ENCODE measurements at places on chromosomes 6 and 20.

- DNase-seq: no peak
Observed at GRCh38 chr6:83462524-83462923, 31.7 kb upstream of the ME1 start.

DNA sequence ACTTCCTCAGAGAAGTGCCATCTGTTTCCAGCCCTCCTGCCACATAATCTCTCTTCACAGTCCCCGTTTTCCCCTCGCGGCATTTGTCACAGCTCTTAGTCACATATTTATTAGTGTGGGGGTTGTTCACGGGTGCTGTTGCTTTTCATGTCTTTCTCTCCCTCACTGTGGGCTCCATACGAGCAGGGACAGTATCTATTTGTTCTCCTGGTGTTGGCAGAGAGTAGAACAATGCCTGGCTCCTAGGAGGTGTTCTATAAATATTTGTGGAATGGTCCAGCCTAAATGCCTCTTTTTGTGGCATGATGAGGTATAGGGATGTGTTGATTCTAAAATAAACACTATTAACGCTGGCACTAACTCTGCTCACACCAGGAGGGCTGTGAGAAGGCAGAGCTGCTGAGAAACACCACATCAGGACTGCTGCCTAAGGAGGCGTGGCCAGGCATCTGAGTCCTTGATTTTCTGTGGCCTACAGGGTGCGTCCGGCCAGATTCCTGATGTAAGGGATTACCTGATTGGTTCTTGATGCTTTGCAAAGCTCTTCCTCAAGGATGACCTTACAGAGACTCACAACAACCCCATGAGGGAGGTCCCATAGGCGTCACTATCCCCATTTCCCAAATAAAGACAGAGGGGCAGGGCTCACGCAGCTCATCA lies 219.8 kb upstream of the ARID1B start:
- DNase-seq: no peak

DNA sequence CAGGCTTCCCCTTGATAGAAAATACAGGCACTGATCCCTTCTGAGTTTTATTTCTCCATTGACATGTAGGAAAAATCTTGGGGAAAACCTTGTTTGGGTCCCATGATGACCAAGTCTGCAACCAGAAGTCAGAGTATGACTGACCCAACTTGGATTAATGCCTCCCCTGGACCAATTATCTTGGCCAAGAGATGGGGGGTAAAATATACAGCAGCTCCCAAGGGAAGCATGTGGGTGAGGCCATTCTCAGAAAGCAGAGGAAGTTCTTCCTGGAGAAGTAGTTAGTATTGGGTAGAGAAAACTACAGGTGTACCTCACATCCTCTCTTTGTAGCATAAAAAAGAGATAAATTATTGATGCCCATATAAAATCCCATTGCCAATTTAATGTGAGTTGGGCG lies 285.2 kb upstream of the PLCB4 start:
- DNase-seq: no peak

DNA sequence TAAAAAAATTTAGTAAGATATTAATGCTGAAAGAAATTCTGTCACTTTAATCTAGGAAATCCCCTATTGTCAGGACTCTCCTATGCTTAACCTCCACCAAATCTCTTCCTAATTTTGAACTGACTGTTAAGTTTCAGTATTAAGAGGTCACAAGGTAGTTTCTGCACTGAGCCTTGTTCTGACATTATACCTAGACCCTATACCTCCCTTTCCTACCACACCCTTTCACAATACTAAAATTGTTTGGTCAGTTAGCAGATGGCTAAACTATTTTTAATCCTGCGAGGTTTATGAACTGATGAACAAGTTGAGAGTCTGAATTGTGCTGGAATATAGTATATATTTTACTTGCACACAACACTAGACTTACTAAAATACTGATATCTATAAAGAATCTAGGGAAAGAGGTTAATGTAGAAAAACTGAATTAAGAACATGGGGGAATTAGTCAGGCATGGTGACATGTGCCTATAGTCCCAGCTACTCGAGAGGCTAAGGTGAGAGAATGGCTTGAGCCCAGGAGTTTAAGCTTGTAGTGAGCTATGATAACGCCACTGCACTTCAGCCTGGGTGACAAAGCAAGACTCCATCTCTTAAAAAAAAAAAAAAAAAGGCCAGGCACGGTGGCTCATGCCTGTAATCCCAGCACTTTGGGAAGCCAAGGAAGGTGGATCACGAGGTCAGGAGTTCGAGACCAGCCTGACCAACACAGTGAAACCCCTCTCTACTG lies 51.5 kb downstream of the HBS1L start:
- DNase-seq: no peak

DNA sequence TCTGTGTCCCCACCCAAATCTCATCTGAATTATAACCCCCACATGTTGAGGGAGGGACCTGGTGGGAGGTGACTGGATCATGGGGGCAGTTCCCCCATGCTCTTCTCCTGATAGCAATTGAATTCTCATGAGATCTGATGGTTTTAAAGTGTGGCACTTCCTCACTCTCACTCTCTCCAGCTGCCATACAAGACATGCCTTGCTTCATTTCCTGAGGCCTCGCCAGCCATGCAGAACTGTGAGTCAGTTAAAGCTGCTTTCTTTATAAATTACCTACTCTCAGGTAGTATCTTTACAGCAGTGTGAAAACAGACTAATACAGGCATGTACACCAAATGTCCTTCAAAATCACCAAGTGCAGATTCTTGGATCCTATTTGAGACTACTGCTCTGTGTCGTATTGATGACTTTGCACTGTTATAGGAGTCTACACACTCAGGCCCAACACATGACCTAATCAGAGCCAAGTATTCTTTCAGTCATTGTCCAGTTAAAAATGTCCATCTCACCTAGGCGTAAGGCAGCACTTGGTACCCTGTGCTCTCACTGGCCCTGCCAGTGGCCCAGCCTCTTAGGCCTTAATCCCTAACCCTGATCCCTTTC lies 52.8 kb upstream of the UST start:
- no peak for DNase-seq

- no peak for DNase-seq
Observed at GRCh38 chr20:55540013-55540412, 465.3 kb downstream of the CBLN4 start.

GRCh38 chr20:18678549-18679419 lies 90.9 kb downstream of the DTD1 start:
- DNase-seq: no peak

- DNase-seq: no peak
Observed at GRCh38 chr20:38211200-38212097, 46.4 kb upstream of the TGM2 start.

- no peak for DNase-seq
Observed at GRCh38 chr6:139436200-139436956, 61.9 kb upstream of the CITED2 start.

- DNase-seq: no peak
Observed at GRCh38 chr6:155219299-155219698, 44.5 kb upstream of the CLDN20 start.

- DNase-seq: no peak
Observed at GRCh38 chr6:144353871-144354314, 68.8 kb downstream of the UTRN start.

- no peak for DNase-seq
Observed at GRCh38 chr20:63026582-63027165, 19.9 kb upstream of the BHLHE23 start.

DNA sequence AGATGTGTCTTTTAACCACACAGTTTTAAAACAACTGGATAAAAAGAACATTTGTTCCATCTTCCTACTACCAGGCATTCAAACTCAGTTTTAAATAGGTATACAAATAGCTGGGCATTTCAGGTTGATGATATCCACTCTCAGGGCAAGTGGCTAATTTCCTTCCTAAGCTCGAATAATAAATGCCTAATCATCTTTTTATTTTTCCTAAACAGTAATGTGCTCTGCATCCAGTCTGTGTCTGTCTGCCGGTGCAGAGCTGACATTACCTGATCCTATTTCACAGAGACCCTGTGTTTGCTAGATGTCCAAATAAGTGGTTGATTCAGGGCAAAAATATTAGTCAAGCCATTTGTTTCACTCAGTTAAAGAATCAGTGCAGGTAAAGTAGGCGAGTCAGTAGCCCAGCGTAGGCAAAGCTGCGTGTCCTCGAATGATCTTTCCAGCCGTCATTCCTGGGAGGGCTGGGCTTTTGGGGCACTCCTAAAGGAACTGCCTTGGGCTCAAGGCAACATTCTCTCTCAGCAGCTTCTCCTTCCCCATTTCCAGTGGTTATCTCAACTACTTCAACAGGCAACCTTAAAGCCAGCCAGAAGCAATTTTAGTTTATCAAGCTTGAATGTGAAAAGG lies 74.2 kb upstream of the BMP2 start:
- DNase-seq: no peak

- DNase-seq: no peak
Observed at GRCh38 chr6:159646116-159646515, 46.9 kb downstream of the SOD2 start.

- peak; percentile 56 for DNase-seq
Observed at GRCh38 chr6:138454981-138455706, 44.1 kb downstream of the NHSL1 start.

DNA sequence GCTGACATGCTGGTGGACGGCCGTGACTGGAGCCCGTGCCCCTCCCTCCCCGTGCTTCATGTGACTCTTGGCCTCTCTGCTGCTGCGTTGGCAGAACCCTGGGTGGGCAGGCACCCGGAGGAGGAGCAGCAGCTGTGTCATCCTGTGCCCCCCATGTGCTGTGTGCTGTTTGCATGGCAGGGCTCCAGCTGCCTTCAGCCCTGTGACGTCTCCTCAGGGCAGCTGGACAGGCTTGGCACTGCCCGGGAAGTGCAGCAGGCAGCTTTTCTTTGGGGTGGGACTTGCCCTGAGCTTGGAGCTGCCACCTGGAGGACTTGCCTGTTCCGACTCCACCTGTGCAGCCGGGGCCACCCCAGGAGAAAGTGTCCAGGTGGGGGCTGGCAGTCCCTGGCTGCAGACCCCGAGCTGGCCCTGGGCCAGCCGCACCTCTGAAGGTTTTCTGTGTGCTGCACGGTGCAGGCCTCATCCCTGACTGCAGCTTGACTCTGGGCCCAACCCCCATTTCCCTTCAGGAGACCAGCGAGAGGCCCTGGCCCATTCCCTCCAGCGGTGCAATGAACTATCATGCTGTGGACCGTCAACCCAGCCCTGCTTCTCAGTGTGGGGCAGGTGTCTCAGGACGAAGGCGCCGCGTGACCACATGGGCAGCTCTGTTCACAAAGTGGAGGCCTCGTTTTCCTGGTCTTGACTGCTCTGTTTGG lies 8.1 kb downstream of the NPBWR2 start:
- DNase-seq: no peak

DNA sequence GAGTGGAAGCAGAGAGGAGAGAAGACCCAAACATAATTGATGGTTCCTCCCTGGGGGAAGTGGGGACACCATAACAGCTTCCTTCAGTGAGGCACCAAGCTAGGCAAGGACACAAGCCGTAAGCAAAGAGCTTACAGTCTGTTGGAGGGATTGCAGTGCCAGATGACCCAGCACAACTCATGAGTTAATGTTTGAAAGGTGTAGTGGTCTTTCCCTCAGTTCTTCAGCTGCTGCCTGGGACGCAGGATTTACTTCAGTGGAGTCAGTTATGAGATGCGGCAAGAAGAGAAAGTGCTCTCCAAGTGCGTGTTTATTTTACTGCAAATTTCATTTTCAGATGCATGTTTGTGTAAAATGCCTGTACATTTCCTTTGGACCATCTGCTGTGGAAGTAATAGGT lies 38.7 kb upstream of the SLC17A4 start:
- no peak for DNase-seq

DNA sequence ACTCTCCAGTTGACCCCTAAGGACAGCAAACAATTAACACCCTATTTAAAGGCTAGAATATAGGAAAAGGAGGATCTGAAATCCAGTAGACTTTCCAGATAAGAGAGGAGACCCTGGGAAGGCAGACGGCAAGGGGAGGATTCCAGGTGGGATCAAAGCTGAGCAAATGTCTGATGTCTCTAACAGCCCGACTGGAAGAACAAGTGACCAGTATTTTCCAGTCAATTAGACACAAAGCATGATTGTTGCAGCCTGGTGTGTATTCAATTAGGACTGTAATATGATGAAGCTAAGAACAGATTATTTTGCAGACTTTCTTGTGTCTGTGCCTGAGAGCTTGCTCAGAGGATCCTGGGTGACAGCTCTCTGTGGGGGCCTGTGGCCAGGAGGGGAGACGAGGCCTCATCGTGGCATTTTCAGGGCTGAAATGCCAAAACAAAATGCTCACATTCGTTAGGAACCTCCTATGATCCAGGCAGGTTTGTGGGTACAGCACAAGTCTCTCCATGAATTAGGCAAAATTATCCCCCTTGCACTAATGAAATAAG lies 471.8 kb upstream of the AGPAT4 start:
- DNase-seq: no peak

DNA sequence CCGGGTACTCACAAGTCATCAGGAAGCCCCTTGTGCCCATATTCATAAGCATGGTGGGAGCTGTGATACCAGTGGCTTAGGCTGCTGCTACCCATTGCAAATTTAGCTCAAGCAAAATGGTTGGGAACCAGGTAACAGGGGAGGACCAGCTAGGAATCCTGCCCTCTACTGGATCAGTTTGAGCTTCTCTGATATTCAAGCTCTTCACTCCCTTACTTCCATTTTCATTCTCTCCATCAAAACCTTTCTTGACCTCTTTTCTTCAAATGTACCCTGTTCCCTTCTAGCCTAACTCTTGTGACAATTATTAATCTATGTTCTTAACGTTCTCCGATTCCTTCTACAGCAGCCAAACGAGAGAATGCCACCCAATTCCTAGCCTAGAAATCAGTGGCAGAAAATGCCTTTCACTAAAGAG lies 9.7 kb downstream of the NOL7 start:
- DNase-seq: peak; percentile 26

- peak; percentile 9 for DNase-seq
Observed at GRCh38 chr6:154951345-154952200, 43.5 kb upstream of the TIAM2 start.

- DNase-seq: no peak
Observed at GRCh38 chr20:44543358-44543757, 21.5 kb upstream of the SERINC3 start.

GRCh38 chr6:170106906-170107525 lies 183.9 kb downstream of the DLL1 start:
- no peak for DNase-seq

DNA sequence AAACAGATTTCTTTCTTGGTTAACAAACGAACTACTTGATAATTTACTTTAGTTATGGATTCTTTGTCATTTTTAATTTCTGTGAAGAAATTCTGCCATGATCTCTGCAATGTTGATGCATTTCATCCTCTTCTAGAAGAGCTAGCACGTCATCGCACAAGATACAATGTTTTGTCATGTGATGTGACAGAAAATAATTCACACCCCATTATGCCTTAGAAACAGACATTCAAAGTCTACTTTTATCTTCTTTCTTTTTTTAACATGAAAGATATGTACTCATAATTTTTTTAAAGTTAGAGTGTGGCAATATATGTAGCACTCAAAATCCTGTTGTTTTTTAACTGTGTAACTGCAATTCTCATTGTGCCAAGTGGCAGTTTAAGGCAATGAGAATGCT lies 39.6 kb upstream of the NELFCD start:
- no peak for DNase-seq
